ENCODE measurements at places on chromosomes 1 and 21.

DNA sequence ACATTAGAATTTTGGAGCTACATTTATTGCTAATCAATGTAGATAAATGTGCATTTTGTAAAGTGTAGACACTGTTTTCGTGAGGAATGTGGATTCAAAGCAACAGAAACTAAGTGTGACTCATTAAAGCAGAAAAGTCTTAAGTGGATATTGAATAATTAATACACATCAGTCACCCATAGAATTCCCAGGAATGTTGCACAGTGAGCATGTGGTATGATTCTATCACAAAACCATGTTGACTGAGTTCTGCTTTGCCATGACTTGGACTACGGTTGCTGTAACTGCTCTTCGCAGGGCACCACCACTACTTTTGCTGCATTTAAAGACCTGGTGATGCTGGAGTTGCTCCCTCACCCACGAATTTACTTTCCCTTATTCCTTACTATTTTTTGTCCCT, 471.8 kb downstream of the KCNT2 start:
- no peak for DNase-seq

DNA sequence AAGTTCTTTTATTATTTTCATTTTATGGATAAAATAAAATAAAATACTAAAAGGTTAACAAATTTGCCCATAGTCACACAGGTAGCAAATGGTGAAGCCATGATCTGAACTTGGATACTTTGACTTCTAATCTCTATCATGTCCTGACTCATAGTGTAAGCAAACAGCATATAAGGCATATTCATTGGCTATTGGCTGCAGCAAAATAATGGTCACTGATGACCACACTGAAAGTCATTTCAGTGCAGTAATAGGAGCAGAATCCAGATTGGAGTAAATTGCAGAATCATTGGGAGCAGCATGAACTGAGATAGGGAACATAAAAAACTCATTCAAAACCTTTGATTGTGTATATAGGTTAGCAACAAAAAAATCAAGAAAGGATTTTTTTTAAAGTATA, 262.9 kb downstream of the PLA2G4A start:
- DNase-seq, result no peak

- DNase-seq, result no peak
Measured at GRCh38 chr1:166080967-166081870, 85.6 kb downstream of the FAM78B start.

- peak; percentile 15 for DNase-seq
Measured at GRCh38 chr1:53315456-53316423, 12.1 kb downstream of the LRP8 start.

- no peak for DNase-seq
Measured at GRCh38 chr1:63983391-63984256, 209.8 kb downstream of the ROR1 start.
